Progenitor cell of endocrine pancreas (in vitro differentiated cells): ENCODE measurements at places on chromosomes 5 and 9.

DNA sequence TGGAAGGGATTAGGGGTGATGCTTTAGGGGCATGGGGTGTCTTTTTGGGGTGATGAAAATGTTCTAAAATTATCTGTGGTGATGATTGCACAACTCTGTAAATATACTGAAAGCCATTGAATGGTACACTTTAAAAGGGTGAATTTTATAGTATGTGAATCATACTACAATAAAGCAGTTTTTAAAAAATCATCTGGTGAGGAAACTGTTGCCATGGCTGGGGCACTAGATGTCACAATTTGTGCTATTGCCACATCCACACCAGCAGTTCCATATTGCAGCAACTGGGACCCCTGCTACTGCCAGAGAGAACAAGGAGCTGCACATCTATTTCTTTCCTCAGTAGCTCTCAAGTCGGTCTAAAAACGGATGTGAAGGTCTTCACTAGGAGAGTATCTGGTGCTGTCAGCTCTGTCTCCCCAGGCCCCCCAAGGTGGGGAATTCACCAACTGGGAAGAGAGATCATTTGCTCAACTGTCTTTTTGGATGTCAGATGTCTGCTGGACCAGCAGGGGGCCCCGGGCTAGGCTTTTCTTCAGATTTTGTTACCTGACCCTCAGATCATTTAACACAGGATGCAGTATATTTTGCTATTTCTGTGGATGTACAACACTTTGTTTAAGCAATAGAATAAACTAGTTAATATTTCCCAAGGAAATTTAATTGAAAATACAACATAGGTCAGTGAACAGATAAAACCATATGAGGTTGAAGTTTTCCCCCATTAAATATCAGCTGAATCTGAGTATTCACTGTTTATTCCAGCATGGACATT, 13.2 kb downstream of the CMYA5 start:
- H3K4me3 ChIP-seq = no peak overlapping the region
- H3K27ac ChIP-seq = no peak overlapping the region
- peaks cover 3% of the 10 kb centered on the region for H3K36me3 ChIP-seq
- peaks cover 5% of the 10 kb centered on the region for H3K4me1 ChIP-seq
- no peak for DNase-seq

DNA sequence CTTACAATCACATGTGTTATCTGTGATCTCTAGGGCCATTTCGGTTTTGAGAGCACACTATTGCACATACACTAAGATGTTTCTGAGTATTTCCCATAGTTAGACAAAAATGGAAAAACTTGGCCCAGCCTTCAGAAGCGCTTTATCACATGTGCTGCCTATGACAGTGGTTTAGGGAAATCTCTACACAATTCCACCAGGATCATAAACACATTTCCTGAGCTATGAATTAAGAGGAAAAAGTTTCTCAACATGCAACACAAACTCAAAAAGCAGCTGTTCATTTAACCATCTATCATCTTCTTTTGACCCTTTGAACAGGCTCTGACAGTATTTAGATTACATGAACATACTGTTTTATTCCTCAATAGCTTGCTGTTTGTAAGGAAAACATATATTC, 15.1 kb downstream of the FGF1 start:
- H3K36me3 ChIP-seq = no peaks in the 10 kb centered on the region
- no peak overlapping the region for H3K27ac ChIP-seq
- DNase-seq = no peak
- H3K27me3 ChIP-seq = no peaks in the 10 kb centered on the region

DNA sequence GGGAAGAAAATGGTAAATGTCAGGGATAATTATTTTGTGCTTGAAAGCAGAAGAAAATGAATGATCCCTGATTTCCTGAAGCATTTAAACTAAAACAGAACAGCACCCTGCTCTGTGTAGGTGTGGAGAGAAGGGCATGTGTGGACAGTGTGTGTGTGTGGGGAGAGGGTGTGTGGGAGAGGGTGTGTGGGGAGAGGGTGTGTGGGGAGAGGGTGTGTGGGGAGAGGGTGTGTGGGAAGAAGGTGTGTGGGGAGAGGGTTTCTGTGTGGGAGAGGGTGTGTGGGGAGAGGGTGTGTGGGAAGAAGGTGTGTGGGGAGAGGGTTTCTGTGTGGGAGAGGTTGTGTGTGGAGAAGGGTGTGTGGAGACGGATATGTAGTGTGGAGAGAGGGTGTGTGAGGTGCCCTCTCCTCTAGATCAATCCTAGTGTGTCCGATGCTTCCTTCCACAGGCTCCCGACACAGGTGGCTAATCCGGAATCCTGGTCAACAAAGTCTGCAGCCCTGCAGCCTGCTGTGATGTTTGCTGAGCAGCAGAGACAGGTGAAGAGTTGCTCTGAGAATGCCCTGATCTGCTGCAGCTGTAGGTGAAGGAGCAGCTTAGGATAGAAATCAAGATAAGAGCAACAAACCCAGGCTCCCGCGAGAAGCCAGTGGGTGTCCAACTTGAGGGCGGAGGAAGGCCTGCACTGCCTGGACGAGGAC, 15.5 kb downstream of the IRX4 start:
- no peak overlapping the region for H3K4me3 ChIP-seq
- H3K4me1 ChIP-seq = no peaks in the 10 kb centered on the region
- H3K27ac ChIP-seq = no peak overlapping the region
- peaks cover 57% of the 10 kb centered on the region for H3K27me3 ChIP-seq
- DNase-seq = no peak

DNA sequence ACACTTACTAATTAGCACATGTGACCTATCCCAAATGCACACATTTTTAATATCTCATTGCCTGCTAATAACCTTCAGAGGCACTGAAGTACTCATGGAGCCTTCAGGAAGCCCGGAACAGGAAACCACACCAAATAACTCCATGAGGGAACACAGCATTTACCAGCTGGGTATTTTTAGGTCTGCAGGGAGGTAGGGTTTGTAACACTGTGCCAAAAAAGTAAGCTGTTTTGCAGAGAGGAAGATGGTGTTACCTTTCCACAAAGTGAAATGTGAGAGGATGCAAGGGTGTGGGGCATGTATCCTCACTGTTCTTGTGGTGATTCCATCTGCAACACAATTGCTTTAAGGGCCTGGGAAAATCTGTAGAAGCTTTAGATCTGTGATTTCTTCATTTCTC, 64.4 kb downstream of the NUDT12 start:
- DNase-seq = no peak
- H3K27ac ChIP-seq = no peak overlapping the region
- no peaks in the 10 kb centered on the region for H3K27me3 ChIP-seq
